ENCODE measurements at places on chromosomes 13 and 19.

DNA sequence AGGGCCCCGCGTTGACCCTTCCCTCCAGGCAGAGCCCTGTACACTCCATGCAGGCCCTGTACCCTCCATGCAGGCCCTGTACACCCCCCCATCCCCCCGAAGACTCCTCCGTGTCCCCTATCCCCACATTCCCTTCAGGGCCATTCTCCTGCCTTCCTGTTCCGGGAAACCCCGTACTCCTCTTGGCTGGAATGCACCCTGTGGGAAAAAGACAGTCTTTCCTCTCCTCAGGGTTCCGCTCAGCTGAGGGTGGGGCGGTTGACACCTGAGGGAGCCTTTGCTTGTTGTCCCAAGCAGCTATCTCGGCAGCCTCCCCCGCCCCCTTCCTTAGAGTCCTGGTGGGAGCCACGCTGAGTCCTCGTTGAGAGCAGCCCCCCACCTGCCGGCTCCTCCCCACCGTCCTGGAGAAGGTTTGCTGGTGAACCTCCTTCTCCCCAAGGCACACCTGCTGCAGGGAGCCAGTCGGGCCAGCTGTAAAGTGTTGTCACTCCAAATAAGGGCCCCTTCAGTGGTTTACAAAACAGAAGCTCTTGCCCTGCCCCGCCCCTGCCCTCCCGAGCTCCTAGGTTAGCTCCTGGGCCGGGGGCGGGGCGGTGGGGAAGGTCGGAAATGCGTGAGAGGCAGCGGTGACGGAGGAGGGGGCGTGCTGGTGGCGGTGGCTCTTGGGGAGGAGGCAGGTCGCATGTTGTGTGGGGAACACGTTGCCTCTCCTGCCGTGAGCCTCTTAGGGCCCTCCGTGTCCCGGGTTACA lies 1.5 kb downstream of the GNA11 start:
- DNase-seq: peak; percentile 69

GRCh38 chr13:32911506-32911905 lies 104.7 kb upstream of the KL start:
- no peak for DNase-seq

GRCh38 chr19:38057959-38058690 lies 151.1 kb downstream of the SIPA1L3 start:
- DNase-seq: no peak

DNA sequence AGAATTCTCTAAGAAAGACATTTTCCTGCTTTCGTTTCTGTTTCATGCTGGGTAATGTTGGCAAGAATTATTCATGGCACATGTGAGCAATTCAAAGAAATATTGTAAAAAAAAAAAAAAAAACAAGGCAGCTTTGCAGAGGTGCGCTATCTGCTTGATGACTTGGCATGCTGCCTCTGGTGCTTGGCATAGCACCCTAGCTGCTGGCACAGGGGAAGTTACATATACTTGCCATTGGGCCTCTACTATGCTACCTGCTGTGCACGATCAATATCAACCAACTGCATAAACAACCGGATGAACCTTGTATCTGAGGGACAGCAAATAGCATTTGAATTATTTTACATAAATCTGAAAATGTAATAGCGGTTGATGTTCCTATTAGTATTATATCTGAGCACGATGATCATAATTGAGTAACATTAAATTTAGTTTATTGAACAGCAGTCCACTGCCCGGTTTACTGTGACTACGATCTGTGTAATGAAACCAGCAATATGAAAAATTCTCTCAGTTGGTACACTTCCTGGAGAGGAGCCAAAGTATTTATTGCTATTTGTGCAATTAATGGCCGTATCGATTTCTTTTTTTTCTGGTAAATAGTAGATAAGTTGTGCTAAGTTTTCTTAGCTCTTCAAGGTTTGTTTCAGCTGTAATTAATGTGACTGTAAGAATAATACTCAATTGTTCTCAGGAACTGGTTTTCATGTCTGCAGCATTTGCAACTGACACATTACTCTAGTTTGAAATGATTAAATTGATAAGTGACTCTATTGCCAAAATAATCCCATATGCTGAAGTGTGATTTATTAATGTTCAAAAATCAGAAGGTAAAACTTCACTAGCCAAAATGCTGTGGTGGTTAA lies 717.3 kb downstream of the DACH1 start:
- DNase-seq: no peak

DNA sequence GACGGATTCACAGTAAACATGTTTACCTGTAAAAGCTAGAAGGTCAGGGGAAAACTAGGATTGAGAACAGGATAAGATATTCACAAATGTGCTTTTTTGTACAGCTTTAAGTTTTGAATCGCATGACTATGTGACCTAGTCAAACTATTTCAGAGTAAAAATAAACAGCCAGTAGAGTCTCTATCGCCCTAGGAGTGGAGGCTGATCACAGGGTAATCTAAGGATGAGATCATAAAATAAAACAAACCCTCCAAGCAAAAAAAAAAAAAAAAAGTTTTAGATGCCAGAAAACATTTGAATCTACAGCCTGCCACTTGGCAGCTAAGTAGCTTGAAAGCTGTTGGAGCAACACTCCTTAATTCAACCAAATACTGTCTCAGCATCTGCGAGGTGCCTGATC lies 26.8 kb downstream of the ZNF350 start:
- no peak for DNase-seq

- no peak for DNase-seq
These were observed 5.5 kb downstream of the ZBTB7A start for GRCh38 chr19:4061178-4061682.

DNA sequence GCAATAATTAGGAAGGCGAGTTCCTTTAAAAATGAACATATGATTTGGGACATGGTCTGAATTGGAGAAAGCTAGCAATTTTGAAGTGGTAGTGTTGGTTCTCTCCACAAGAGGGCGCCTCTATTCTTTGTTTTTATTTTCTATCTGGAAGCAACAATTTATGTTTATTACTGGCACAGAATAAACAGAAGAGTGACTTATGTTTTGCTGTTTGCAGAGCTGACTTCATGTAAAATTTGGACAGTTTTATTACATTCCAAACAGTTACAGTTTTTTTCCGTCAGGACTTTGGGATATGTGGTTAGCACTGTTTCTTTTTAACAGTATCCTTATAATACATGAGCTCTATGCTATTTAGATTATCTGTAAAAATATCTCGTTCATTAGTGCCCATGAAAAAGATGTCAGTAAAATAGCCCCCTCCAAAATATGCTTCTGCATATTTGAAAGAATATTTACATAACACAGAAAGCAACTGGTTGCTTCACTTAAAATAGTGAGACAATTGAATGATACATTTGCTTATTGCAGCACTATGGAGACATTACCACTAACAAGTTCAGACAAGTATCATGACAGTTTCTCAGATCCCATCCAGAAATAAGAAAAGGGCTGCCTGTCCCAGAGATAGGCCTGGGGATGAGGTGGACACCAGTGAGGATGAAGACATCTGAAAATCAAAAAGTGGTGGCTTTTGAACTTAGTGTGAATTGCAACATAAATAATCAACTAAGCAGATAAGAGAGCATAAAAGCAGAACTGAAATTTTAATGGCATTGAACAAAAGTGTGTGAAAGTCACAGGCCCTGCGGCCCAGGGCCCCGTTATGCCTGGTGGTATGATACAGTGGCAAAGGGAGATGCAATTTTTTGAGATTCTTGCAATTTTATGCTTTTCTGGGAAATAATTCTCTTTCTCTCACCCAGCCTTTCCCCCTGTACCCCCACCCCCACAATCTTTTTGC lies 32.3 kb upstream of the FGF9 start:
- DNase-seq: no peak

- no peak for DNase-seq
These were observed 11.6 kb upstream of the ZNF431 start for GRCh38 chr19:21130097-21130775.

GRCh38 chr19:14954071-14954655 lies 12.9 kb downstream of the OR7C2 start:
- DNase-seq: no peak

DNA sequence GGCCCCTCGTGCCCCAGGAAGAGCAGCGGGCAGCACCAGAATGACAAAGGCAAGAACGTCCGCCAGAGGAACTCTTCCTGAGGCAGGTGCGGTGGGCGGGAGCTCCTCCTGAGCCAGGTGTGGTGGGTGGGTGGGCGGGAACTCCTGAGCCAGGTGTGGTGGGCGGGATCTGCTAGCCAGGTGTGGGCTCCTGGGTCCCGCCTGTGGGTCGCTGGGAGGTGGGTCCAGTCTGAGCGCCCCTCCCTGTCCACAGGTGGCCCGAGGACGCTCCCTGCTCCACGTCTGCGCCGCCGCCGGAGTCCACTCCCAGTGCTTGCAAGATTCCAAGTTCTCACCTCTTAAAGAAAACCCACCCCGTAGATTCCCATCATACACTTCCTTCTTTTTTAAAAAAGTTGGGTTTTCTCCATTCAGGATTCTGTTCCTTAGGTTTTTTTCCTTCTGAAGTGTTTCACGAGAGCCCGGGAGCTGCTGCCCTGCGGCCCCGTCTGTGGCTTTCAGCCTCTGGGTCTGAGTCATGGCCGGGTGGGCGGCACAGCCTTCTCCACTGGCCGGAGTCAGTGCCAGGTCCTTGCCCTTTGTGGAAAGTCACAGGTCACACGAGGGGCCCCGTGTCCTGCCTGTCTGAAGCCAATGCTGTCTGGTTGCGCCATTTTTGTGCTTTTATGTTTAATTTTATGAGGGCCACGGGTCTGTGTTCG lies 7.0 kb upstream of the HCN2 start:
- DNase-seq: no peak

DNA sequence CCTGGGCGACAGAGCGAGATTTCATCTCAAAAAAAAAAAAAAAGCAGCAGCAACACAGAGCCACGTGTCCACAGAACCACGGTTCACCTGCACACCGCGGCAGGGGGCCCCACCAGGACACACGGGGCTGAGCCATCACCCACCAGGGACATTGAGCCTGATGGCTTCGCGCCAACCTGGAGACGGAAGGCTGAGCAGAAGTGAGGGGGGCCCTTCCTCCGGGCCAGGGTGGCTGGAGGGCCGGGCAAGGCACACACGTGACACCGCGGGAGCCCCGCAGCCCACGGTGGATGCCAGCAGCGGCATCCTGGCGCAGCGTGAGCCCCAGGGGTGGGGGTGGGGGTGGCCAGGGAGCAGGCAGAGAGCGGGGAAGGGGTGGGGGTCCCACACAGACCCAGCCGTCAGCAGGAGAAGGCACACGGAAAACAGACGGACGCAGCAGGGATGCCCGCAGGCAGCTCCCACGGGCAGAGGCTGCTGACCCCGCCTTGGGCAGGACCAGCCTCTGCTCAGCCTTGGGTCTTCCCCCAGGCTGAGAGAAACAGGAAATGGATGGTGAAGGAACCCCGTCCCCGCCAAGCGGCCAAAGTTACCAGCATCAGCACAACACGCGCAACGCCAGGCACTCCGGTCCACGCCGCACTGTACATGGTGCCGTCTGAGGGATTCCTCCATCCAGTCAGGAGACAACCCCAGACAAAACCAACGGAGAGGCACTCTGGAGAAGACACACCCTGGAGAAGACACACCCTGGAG lies 33.6 kb downstream of the SBNO2 start:
- no peak for DNase-seq

- no peak for DNase-seq
These were observed 188.5 kb downstream of the LIG4 start for GRCh38 chr13:108026680-108027410.

DNA sequence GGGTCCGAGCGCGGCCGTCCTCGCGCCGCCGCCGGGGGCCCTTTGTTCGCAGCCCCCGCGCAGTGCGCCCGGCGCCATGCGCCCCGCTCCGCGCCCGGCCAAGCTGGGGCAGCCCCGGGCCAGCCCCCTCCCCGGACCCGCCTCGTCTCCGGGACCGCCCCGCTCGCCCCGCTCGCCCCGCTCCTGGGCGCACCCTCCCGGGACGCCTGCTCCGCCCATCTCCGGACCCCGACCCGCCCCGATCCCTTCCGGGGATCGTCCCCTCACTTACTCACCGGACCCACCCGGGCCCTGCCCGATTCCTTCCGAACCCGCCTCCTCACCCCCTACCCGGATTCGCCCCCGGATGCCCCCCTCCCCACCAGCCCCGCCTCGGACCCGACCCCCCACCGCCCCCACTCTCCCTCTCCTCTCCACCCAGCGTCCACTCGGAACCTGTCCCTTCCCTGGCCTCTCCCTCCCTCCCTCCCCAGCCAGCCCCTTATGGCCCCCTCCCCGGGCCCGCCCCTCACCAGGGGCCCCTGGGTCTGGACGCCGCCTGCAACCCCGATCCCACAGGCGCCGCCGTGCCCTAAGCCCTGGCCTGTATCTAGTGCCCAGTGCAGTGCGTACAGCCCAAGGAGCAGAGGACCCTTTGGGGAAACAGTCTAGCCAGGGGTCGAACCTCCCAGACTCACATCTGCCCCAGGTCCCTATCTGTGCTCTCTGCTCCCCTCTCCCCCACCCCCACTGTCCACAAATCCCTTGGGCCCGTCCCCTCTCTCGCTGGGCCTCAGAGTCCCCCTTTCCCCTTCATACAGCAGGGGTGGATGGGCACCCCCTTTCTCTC lies at the start of gene CPAMD8:
Gene CPAMD8 (minus strand): TSS at position 105 of the 829 bp plus-strand sequence. CDS start 168 bp downstream, outside the sequence.
- no peak for DNase-seq

DNA sequence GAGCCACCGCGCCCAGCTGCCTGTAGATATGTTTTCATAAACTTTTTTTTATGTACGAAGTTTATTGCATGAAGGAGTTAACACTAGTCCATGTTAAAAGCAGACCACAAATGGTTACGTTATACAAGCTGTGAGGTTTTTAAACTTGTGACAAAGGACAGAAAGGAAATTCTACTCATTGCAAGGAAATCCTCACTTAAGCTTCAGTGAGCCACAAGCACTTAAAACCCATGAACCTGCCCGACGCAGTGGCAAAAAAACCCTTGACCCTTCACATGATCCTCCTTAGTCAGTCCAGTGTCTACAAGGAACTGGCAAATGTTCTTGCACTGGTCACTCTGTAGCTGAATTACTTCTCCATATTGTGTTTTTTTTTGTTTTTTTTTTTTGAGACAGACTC lies 4.2 kb downstream of the MPND start:
- no peak for DNase-seq

GRCh38 chr19:5074830-5075394 lies 106.0 kb downstream of the KDM4B start:
- DNase-seq: no peak

GRCh38 chr13:89372193-89372592 lies 1701.0 kb downstream of the SLITRK5 start:
- DNase-seq: no peak

DNA sequence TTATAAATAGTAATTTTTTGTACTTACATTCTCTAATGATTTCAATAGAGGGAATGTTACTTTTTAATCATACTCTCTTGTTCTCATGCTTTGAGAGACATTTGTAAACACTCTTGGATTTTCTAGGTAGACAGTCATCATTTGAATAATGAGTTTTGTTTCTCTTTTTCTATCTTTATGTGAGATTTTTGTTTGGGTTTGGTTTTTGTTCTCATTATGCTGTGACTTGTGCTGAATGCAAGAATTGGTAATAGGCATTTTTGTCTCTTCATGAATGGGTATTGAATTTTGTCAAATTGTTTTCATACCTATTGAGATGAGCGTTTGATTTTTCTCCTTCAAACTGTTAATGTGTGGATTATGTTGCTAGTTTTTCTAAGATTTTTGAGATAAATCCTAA lies 56.8 kb upstream of the GPR183 start:
- DNase-seq: no peak

DNA sequence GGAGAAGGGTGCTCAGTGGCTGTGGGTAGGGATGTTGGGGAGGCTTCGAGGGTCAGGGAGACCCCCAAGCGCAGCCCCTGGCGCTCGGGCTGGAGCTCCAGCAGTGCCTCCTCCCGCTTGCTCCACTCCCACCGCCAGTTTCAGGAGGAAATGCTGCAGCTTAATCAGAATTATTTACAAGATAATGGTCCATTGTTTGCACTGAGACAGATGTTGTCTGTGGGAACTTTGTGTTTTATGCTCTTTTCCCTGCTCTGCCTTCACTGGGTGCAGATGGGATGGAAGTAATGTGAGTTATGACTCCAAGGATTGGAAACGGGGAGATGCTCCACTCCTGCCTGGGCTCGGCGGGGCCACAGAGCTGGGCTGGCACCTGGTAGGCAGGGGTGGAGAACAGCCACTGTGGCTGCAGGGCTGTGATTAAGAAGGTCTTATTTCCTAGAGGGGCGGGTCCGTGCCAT lies 192.4 kb downstream of the ZNF536 start:
- DNase-seq: no peak
